ENCODE measurements at places on chromosomes 2 and 18. TPM values are rescaled to one million over a fixed set of nuclear protein-coding genes. Genes with fewer than 3 reads are reported as not detected.

- H3K4me1 ChIP-seq, result peaks cover 52% of the 10 kb centered on the region
- peak; percentile 62 for DNase-seq
- no peaks in the 10 kb centered on the region for H3K36me3 ChIP-seq
- peak overlapping the region; percentile 66 for H3K27ac ChIP-seq
These were observed 106.4 kb downstream of the POLR1A start for GRCh38 chr2:85999061-85999831.

GRCh38 chr2:117536139-117536538 is 278.4 kb upstream of the DDX18 start:
- no peaks in the 10 kb centered on the region for H3K27me3 ChIP-seq
- DNase-seq, result no peak
- no peak overlapping the region for H3K27ac ChIP-seq
- no peaks in the 10 kb centered on the region for H3K36me3 ChIP-seq

DNA sequence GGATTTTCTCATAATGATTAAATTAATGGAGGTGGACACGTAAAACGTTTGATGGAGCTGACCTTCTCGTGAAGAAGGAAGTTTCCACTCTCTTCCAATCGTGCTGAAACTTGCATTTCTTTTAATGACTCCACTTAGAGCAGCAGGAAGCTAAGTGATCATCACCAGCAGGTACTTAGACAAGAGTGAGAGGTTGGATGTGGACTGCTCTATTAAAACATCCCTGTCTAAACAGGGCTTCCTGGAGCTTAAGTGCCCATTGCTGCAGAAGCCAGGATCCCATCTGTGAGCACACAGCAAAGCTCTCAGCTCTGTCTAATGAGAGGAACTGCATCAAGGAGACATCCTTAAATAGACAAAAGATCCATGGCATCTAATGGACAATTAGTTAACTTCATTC is 1539.5 kb upstream of the CELF4 start:
- no peaks in the 10 kb centered on the region for H3K27me3 ChIP-seq
- DNase-seq, result no peak
- H3K36me3 ChIP-seq, result no peaks in the 10 kb centered on the region
- H3K4me1 ChIP-seq, result no peaks in the 10 kb centered on the region

- no peaks in the 10 kb centered on the region for H3K36me3 ChIP-seq
- H3K27me3 ChIP-seq, result no peaks in the 10 kb centered on the region
- H3K4me1 ChIP-seq, result peaks cover 8% of the 10 kb centered on the region
- no peak for DNase-seq
These were observed 73.9 kb upstream of the TAF1B start for GRCh38 chr2:9769171-9770005.

Gene NETO1
- total RNA-seq, result not detected

Gene KCNG2
- total RNA-seq, result not detected

Gene IL36A
- total RNA-seq, result 0.44 TPM

Gene GALNT13
- not detected for total RNA-seq

All from naive thymus-derived CD4-positive, alpha-beta T cell (primary cell).